AG10803 (cell line): ENCODE measurements at places on chromosomes 2 and 18.

DNA sequence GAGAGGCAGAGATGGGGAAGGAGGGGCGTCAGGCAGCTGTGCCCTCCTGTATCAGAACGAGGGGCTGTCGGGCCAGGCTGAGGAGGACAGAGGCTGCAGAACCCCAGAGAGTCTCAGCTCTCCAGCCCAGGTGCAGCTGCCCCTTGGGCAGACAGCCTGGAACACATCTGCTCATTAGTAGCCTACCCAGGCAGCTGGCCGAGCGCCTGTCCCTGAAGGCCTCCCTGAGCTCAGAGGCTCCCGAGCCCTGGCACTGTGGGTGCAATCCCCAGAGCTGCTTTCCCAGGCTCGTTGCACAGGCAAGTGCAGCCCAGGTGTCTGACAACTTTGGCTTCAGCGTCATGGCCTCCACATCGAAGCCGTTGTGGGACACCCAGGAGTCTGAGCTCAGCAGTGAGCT lies 13.1 kb upstream of the TMEM185B start:
- no peak for DNase-seq

- no peak for DNase-seq
Observed at GRCh38 chr2:52862801-52863200, 904.8 kb upstream of the CHAC2 start.

DNA sequence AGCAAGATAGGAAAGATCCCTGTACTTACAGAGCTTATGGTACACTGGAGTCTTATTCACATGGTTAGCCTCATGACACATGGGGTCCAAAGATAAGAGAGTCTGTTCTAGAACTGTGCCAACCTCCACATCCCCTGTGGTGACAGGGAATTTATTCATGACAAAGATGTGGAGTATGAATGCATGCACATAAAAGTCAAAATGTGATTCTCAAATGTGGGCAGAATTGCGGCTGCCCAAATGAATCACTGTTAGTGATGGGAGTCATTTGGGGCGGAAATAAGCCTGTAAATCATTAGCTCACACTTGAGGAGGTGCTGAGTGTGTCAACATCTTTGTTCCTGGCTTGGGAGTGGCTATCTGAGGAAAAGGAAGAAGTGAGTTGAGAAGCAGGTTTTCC lies 560.6 kb downstream of the SLC4A3 start:
- peak; percentile 61 for DNase-seq

DNA sequence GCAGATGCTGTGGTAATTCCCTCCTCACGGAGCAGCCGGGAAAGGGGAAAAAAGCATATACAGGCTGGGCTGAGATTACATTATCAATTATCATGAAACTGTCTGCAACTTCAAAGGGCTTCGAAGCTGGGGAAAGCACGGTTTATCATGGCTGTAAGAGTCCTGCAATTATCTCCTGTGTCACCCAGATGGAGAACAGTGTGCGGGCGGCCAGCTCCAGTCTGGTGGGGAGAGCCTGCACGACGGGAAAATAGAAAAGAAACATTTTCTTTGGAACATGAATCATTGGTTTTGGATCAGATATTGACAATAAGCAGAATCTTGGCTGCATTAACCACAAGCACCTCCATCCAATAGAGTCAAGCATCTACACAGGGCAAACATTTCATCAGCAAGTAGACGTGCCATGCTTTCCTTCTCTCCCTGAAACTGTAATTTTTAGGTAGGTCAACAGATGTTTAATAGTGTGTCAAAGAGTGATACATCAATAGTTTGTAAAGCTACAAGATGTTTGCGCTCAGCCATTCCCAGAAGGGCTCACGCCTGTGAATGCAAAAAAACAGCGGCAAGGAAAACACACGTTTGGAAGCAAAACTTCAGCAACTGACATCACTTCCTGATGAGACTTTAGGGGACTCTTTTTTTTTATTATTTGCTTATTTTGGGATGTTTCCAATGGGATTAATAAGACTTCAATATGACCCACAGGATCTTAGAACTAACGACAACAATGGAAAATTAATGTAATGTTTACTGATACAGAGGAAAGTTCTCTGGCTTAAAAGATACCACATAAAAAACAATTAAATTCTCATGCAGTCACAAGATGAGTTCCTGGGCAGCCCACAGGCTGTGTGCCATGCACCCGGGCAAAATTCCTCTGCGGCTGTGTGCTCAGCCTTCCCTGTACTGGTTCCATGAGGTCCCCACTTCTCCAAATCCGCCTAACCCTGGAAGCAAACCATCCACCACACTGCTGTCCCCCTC lies 111.0 kb upstream of the SALL3 start:
- no peak for DNase-seq

DNA sequence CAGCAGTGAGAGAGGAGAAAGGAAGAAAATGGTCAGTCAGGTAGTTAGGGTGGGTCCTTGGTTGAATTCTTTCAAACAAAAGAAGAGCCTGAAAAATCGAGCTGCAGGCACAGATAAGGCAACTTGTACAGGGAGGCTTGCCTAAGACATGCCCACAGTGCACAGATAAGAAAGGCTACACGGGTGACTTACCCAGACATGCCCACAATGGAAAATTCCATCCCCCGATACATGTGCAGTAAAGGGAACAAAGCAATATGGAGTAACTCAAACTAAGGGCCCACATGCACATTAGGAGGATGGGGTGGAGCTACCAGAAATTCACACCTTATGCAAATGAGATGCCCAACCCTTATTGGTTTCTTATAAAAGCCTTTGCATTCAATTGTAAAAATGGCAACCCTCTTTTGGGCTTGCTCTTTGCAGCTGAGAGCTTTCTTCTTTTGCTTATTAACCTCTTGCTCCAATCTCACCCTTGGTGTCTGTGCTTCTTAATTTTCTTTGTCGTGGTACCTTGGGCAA lies 110.3 kb upstream of the RMP24 start:
- no peak for DNase-seq

- DNase-seq: peak; percentile 33
Observed at GRCh38 chr2:60560734-60561644, 7.5 kb upstream of the BCL11A start.
